Activated T-cell treated with anti-CD3 and anti-CD28 coated beads for 1 hour (primary cell): ENCODE measurements at places on chromosomes 1 and 21.

DNA sequence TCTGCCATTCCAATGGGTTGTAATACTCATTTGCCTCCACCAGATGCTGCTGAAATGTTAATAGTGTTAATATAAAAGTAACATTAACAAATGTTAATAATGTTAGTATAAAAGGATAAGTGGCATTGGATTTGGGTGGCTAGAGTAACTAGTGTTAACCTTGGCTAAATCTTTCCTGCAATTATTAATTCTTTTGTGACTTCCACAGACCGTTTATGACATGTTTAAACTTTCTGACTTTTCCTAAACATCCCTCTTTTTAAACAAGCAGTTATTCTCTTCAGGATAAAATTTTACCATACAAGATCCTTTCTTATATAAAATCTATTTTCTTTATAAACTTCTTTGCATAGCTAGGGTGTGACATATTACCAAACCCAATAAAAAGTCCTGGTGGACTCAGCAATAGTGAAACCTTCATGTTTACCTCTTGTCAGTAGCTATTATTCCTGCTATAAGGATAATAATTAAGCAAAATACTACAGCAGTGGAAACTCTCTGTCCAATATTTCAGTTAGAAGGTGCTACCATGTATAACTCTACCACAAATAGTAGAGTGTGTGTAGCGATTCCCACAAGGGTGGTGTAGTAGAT, 41.5 kb downstream of the CCDC30 start:
- no peak for DNase-seq

DNA sequence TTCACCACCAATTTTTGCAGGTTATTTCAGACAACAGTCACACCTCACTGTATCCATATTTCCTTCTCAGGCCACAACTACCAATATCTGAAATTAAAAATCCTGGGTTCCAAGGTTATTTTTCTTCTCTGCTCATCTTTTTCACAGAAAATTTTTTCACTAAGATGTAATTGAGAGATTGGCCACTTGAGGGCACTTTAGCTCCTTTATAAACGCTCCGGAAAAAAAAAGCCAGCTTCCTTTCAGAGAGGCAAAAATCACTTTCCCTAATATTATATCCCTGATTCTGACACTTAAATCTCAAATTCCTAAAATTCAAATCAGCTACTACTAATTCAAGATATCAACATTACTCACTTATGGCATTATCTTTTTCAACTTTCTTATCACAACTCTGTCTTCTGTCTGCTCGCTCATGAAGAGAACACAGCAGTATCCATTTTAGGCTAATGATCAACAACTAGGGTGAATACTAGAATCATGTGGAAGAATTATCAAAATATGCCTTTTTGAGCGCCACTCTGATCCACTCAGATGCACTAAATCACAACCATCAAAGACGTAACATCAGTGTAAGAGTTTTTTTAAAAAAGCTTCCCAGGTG, 101.4 kb upstream of the RGS1 start:
- no peak for DNase-seq

DNA sequence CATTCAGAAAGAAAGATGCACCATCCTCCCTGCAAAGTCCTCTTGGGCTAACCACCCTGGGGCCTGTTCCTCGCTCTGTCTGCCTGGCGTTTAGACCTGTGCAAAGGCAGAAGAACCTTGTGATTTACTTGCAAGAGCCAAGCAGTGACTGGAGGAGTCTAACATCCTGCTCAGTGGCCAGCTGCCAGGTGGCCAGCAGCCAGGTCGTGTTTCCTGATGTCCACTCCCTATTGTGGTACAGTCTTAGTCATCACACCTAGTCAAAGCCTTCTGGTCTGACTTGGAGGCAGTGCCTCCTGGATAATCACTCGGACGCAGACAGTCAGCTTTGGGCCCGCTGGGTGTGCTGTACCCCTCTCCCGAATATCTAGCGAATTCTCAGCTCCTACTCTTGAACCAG, 118.1 kb downstream of the PGBD5 start:
- no peak for DNase-seq

- DNase-seq, result no peak
These were observed 34.2 kb downstream of the AK5 start for GRCh38 chr1:77316006-77316405.

GRCh38 chr1:210159211-210159610, 73.4 kb upstream of the SERTAD4 start:
- no peak for DNase-seq

- DNase-seq, result no peak
These were observed 8.5 kb downstream of the PRCC start for GRCh38 chr1:156775799-156776198.

DNA sequence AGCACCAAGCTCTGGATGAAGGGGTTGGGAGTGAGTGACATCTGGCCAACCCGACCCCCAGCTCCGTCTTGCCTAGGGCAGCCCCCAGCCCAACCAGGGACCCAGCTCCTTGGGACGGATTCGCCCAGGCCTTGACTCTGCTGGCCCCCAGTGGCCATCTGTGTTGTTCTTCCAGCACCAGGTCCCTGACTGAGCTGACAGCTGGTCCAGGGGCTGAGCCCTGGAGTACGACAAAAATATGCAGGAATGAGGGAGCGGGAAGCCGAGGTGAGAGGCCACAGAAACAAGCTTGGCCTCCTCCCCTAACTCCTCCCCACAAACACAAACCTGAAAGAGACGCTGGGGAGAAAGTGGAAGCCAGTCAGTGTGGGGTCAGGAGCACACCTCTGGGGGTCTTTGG, 55.0 kb upstream of the PAX7 start:
- DNase-seq, result peak; percentile 41

DNA sequence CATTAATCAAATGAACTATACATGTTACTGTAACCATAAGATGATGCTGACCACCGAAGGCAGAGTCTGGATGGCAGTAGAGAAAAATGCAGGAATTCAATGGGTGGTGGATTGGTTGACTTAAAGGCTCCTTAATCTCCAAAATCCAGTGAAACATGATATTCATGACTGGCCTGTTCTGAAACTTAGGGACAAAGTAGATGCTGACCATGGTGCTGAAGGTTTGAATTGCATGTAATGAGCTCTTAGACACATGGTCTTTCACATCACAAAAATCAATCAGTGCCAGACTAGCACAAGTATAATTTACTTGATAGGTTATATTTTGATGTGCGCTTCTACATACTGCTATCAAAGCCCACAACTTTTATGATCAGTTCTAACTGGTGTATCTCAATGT, 30.9 kb upstream of the NTMT2 start:
- no peak for DNase-seq

DNA sequence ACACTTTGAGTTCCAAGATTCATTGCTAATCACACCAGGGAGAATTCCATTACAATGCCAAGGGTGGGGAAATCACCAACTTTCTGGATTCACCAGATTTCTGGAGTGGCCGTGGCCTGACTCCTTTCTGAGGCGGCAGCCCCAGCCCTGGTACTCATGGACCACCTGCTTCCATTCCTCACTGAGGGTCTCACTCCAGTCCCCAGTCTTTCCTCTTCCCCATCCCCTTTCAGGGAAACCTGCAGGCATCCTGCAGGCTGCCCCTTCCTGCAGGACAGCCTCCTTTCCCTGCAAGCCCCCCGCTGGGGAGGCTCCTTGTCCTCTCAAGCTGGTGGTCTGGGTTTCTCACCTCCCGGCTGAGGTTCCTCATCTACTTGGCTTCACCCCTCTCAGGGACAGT, 12.7 kb upstream of the CDK18 start:
- DNase-seq, result no peak

- peak; percentile 83 for DNase-seq
These were observed 8.0 kb upstream of the CAMK2N1 start for GRCh38 chr1:20493839-20494608.

DNA sequence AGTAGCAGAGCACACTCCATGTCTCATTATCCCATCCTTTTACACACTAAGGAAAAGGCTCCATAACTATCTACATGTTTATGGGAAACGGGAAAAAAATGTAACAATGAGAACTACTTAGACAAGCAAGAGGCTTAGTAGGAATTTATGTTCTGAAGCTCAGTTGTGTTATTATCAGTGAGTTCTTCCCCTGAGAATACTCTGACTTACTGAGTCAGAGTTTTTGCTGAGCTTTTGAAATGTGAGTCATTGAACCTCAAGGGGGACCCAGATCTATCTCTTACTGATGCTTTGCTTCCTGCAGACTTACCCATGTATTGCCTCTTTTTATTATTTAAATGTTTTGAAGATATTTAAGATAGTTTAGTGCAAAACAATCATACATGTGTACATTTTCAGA, 20.1 kb downstream of the CFHR5 start:
- DNase-seq, result no peak

DNA sequence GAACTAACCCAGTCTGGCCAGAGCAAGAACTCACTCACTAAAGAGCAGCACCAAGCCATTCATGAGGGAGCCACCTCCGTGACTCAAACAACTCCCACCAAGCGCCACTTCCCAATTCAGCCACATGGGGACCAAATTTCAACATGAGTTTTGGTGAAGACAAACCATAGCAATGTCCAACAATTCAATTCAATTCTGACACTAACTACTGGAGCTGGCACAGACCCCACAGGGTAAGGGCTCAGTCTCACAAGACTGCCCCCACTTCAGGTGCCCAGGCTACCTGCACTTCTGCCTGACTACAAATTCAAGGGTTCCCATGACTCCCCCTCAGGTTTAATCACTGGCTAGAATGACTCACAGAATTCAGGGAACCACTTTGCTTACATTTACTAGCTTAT, 48.8 kb upstream of the RAP1A start:
- peak; percentile 22 for DNase-seq

- peak; percentile 77 for DNase-seq
These were observed 12.6 kb downstream of the ZC3H12A start for GRCh38 chr1:37486680-37487618.

- DNase-seq, result no peak
These were observed 49.6 kb upstream of the LRP8 start for GRCh38 chr1:53377438-53377841.

DNA sequence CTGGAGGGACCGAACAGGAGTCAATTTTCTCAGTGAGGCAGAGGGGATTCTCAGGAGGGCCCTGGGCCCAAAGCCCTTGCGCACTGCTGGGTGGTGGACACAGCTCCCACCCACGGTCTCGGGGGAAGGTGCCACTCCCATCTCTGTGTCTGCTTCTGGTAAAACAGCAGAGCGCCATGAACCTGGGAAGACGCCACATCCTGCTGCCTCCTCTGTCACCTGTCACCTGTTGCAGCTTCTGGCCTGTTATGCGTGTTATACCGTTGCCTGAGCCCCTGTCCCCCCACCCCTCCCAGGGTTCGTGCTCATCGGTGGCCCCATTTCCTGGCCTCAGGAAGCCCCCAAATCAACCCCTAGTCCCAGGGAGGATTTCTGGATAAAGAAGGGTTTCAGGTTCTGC, 125.8 kb upstream of the AJAP1 start:
- DNase-seq, result no peak
